ENCODE measurements at places on chromosomes 7 and 10.

GRCh38 chr7:66033471-66034385 lies 41.9 kb upstream of the ASL start:
- no peak for DNase-seq

GRCh38 chr7:32169228-32169627 lies 99.0 kb upstream of the PDE1C start:
- no peak for DNase-seq

DNA sequence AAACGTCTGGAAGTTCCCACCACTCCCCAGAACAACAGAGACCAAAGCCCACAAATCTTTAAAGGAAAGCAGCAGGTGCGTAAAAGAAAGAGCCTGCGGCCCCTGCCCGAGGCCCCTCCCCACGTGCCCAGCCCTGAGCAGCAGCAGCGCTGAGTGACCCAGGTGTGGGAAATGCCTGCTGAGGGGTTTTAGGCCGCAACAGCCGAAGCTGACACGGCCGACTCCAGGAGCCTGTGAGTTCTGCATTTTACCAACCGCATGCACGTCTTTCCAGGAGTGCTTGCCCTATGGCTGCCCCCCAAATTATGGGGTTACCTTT lies 1.6 kb upstream of the KNDC1 start:
- no peak for DNase-seq

- peak; percentile 82 for DNase-seq
Measured at GRCh38 chr7:141511676-141512396, 39.4 kb upstream of the AGK start.

Data from NCI-H69 (cell line).